Stimulated activated CD8-positive, alpha-beta memory T cell treated with anti-CD3 and anti-CD28 coated beads, Interleukin-7, amount 100 ng/mL, for 1 hour (primary cell): ENCODE measurements at places on chromosomes 7 and 10.

DNA sequence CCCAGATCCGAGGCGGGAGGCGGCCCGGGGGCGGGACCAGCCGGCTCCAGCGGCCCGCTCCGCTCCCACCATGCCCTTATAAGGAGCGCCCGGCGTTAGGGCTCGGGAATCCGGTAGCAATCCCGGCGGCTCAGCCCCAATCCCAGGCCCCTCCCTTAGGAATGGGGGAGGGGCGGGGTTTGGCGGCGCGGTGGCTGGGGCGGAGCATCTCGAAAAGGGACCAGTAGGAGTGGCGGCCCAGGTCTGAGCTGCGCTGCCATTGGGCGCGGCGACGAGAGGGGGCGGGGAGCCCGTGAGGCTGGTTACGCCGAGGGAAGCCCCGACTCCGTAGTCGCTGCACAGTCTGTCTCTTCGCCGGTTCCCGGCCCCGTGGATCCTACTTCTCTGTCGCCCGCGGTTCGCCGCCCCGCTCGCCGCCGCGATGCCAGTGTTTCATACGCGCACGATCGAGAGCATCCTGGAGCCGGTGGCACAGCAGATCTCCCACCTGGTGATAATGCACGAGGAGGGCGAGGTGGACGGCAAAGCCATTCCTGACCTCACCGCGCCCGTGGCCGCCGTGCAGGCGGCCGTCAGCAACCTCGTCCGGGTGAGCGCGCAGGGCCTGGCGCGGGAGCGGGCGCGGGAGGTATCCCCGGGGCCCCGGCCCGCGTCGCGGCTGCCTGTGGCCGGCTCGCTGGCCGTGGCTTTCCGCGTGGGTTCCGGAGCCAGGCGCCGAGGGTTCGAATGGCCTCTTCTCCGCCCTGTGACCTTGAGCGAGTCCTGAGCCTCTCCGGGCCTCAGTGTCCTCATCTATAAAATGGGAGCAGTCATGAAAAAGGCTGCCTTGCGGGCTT is at the start of gene VCL:
TSS of gene VCL (plus strand) at position 330 of the 836 bp plus-strand sequence. CDS start at position 422, 92 bp downstream.
- peak; percentile 87 for DNase-seq

GRCh38 chr10:122301811-122302115 is 30.7 kb downstream of the BTBD16 start:
- DNase-seq = no peak

- DNase-seq = no peak
Observed at GRCh38 chr10:48444266-48444665, 137.8 kb downstream of the MAPK8 start.

DNA sequence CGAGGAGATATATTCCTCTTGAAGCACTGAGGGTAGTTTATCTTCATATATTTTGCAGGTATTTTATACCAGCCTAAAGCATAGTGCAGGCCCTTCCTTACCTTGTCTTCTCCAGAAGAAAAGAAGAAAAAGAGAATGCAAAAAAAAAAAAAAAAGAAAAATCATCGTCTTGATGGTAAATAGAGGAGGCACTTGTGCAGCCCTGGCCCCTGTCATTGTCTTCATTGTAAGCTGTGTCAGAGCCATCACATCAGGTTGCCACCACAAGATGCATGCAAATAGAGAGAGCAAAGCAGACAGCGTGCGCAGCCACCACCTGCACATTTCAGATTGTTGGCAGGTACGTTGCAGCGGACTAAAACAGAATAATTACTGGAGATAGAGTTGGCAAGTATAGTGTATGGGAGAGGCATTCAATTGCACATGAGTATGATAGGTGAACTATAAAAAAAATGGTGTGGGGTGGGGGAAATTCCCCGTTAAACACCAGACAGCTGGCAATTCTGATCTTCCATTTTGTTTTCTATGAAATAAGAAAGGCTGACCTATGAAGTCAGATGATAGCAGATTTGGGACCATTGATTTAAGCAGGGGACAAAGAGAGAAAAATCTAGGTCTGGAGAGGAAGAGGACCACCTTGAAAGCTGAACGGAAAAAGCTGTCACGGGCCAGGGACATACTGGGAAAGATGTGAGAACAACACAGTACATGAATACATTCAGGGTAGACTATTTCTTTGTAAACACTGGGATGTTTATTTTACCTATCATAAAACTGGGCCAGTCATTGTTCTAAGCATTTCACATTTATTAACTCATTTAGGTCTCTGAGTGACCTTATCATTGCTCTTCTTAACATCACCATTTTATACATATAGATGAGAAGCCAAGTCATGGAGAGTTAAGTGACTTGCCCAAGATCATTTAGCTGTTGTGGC is 306.3 kb upstream of the SP8 start:
- DNase-seq = no peak

- DNase-seq = no peak
Observed at GRCh38 chr7:26668821-26669220, 195.6 kb downstream of the SKAP2 start.

DNA sequence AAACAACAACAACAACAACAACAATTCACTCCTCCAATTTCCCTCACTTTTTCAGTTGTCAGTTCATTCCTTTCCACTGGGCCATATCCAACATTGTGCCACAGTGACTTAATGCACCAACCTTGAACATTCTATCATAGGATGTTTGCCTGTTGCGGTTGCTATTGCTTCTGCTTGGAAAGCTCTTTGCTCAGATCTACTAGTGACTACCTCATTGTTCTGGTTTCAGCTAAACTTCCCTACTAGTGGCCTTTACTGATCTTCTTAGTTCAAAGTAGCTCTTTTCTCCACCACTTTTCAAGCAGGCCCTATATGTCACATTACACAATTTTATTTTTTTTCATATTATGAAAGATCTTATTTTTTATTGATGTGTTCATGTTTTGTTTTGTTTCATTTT is 9.8 kb upstream of the STEAP4 start:
- no peak for DNase-seq

GRCh38 chr7:132614428-132615318 is 38.4 kb upstream of the PLXNA4 start:
- DNase-seq = no peak
